Cortex of kidney (tissue), 1 donor: ENCODE measurements at places on chromosomes 7 and 10.

DNA sequence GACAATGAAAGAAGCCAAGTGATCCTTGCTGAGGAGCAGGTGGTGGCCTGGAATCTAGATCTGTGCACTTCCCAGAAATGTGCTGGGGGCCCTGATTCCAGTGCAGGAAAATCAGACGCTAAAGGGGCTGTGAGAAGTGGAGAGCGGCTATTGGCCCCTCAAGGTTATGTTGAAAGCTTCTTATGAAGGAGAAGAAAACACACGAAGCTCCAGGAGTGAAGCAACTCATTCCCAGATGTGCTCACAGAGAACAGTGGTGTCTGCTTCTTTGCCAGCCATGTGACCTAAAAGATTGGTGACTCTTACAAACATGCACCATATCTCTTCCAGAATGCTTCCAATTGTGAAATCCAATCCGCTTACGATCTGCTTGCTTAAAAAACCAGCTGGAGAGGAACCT is 679.3 kb upstream of the IGFBP3 start:
- DNase-seq = no peak

DNA sequence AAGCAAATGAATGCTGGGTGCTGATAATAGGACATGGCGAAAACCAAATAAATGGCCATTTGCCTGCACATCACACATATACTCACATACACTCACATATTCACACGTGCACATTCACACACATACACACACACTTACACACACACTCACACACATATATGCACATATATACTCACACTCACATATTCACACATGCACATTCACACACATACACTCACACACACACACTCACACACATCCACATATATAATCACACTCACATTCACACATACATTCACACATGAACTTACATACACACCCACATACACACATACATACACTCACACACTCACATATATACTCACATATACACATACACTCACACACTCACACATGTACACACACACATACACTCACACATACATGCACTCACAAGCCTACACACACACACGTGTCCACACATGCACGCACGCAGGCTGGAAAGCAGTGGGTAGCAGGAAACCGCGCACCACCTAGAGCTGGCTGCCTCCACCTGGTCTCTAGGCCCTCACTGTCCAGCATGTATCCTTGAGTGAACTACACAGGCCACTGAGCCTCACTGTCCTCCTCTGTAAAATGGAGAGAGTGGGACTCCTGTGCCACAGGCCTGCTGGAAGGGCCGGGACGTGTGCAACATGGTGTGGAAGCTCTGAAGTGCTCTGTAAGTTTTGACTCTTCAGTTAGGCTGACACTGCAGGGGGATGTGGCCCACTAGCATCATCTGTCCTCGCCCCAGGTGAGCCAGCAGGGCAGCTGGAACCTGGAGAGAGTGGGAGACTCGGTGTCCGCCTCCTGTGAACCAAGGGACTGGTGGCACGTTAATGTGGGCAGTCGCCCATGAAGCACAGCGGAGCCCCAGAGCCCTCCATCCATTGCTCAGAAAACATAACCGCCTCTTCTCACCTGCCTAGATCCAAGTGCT is 14.9 kb downstream of the TMEM72 start:
- DNase-seq = no peak

DNA sequence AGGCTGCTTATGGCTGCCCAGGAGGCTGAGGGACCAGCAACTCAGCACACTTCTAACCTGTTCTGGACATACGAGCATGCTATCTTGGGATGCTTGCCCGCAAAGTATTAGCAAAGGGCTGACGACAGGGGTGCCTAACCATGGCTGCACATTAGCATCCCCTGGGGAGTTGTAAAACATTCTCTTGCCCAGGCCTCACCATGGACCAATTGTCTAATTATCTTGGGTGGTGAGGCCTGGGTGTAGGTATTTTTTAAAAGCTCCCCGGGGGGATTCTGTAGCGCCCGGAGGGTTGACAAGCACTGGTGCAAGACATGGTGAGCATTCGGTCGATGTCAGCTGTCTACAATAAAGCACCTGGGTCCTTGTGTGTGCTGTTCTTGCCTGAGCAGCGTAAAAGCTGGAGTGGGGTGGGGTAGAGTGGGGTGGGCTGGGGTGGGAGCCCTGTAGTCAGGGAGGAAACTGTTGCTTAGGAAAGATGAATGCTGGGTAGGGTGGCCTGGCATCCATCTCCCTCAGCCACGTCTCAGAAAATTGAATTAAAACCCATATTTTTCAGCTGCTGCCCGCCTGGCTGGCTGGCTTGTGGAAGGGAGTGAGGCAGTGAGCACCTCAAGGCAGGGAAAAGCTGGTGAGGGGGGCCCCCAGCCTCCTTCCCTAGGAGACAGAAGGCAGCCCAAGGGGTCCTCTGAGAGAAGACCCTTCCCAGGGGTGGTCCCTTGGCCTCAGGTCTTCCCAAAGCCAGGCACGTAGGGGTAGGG is 2.9 kb upstream of the ADCYAP1R1 start:
- DNase-seq = no peak

GRCh38 chr7:1318051-1318450 is 85.4 kb downstream of the UNCX start:
- no peak for DNase-seq

- DNase-seq = no peak
These were observed 194.4 kb downstream of the NSUN6 start for GRCh38 chr10:18456984-18457383.

DNA sequence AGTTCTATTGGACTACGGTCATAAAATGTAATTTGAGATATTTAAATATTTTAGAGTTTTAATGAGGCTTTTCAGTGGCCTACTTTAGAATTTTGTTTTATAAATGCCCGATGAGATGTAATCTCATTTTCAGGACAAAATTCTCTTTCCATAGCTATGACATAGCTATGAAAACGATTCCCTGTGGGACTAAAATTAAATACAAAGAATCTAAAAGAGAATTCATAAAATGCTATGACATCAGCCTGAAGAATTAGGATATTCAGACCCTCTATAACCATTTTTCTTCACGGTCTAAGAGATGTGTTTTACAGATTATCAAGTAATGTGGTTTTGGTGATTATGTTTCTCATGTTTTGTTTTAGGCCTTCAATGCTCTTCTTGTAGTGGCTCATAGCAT is 48.2 kb upstream of the ODAD2 start:
- DNase-seq = no peak

DNA sequence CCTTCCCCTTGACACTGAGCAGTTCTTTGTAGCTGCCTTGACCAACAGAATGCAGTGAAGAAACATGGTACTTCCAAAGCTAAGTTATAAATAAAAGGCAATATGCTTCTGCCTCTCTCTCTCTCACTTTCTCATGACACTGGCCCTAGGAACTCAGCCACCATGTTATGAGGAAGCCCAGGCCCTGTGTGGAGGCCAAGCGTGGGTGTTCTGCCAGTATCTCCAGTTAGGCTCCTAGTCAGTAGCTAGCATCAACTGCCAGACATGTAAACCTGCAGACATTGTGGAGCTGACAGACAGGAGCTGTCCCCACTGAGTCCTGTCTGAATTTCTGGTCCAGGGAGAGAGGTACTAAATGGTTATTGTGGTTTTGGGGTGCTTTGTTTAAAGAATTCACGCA is 45.2 kb downstream of the TMEM209 start:
- DNase-seq = no peak

GRCh38 chr7:112495810-112496462 is 15.1 kb downstream of the LSMEM1 start:
- no peak for DNase-seq

- DNase-seq = no peak
These were observed 3.3 kb upstream of the CDCA7L start for GRCh38 chr7:21948887-21949540.

- no peak for DNase-seq
These were observed 1053.9 kb downstream of the KCNMA1 start for GRCh38 chr10:76583711-76584161.

DNA sequence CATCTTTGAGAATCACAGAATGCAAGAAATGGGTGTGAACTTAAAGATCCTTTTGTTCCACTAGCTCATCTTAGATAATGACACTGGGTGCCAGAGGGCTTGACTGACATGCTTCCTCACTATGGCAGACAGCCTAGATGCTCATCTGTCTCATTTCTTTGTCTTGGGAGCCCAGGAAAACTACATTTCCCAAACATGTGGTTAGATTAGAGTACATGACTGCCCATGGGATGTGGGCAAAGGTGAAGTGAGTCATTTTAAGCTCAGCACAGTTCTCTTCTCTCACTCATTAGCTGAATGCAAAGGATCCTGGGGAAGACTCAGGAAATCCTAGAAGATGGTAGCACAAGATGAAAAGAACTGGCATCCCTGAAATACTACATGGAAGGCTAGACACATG is 32.5 kb upstream of the TBX20 start:
- no peak for DNase-seq

GRCh38 chr7:29480451-29480850 is 83.2 kb upstream of the PRR15 start:
- DNase-seq = no peak

DNA sequence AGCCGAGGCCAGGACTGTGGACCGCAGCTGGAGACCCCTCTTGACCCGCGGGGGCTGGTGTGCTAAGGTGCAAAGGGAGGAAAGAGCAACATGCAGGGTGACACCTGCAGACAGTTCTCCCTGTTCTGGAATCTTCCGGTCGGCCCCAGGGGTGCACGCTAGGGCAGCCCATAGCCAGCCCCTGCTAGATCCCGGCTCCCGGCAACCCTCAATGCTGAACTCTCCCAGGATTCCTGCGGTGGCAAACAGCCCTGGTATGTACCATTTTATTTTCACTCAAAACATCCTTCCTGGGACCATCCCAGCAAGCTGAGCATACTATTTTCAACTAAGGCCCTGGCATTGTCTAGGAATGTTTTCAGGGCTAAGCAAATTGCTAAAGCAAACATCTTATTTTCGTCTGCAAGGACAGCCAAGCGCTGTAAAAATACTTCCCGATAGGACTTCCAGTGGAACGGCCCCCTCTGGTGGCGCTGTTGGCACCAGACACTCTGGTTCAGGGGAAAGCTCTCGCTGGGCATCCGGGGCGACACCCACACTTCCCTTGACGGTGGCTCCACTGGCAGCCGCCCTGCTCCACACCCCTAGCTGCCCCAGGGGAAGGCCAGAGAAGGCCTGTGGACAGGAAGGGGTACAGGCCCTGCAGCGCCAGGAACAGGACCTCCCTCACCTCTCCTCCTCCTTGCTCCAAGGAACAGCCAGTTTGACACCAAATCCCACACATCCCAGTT is 99.4 kb downstream of the CTBP2 start:
- DNase-seq = no peak

DNA sequence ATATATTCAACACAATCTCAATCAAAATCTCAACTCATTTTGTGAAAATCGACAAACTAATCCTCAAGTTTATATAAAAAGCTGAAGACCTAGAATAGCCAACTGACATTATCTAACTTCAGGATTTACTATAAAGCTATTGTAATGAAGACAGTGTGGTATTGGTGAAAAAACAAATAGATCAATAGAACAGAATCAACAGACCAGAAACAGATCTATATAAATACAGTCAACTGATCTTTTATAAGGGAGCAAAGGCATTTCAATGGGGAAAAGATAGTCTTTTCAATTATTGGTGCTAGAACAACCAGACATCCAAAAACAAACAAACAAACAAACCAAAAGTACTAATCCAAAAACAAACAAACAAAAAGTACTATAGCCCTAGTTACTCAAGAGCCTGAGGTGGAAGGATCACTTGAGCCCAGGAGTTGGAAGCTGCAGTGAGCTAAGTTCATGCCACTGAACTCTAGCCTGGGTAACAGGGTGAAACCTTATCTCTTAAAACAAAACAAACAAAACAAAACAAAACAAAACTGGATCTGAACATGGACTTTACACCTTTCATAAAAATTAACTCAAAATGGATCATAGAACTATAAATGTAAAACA is 26.6 kb upstream of the AKR1D1 start:
- DNase-seq = no peak

DNA sequence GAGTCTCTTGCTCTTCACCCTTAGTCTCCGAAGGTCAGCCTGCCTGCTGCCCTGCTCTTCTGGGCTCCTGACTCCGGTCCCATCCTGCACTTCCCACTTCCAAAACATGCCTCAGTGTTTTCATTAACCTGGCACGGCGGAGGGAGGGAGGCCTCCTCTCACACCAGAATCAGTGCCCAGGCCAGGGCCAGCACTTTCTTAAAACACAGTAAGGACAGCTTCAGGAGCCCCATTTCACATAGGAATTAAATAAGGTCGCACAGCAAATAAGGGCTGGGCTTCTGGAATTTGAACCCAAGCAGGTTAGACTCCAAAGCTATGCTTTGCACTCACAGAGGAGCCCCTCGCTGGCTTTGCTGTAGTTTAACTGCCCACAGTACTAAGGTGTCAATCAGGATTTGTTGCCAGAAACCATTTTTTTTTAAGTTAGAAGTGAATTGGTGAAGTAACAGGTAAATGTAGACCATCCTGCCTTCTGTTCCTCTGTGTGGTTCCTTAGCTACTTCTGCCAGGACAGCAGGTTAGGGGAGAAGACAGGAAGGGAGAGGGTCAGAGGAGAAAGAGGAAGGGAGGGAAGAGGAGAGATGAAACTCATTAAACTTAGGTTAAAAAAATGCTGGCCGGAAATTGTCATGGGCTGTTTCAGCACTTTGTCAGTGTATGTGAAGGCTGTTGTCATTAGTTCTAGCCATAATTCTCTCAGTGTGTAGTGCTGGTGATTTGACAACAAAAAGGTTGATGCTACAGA is 1.1 kb downstream of the RASSF4 start:
- no peak for DNase-seq

GRCh38 chr10:89959433-89960110 is 258.2 kb downstream of the KIF20B start:
- DNase-seq = no peak

DNA sequence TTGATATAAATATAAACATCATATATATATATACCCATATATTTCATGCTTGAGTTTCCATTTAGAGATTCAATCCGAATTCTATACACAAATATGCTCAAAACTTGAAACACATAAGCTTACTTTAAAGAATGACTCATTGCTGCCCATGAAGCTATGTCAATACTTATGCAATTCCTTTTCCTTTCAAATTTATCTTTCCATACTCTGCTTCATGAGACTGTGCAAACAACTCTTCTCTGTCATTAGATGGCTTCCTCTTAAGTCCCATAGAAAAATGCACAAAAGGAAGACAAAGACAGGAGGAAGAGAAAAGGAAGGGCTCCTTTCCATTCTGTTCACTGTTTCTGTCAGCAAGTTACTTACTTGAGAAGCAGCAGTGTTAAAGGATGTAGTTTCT is 895.7 kb upstream of the SORCS1 start:
- no peak for DNase-seq

DNA sequence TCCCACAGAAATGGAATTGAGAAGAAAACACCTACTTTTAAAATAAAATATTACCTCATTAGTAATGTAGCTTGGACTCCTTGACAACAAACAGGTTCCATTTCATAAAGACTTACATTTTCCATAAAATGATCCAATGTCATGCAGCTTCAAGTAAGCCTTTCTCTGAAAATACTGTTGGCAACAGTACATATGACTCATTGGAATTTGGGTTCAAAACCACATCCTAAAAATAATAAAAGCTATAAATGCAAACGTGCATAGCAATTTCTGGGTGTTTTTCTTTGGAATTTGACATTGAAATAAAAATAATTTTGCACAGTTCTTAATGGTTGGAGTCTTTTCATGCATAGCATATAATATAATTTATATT is 47.9 kb downstream of the FHIP2A start:
- no peak for DNase-seq

- DNase-seq = no peak
These were observed 13.7 kb upstream of the HERC4 start for GRCh38 chr10:68088740-68089139.

GRCh38 chr7:37285706-37286453 is 162.8 kb downstream of the ELMO1 start:
- no peak for DNase-seq
